Occipital lobe (tissue), 3 donors: ENCODE measurements at places on chromosomes 6 and 20. TPM values are rescaled to one million over a fixed set of nuclear protein-coding genes. Genes with fewer than 3 reads are reported as not detected.

Gene HLA-DRB1
- 0.16 TPM for total RNA-seq

Gene ZNF217
- total RNA-seq, result 7.3 TPM

- no peak for DNase-seq
Observed at GRCh38 chr6:133286765-133287164, 45.6 kb downstream of the EYA4 start.

DNA sequence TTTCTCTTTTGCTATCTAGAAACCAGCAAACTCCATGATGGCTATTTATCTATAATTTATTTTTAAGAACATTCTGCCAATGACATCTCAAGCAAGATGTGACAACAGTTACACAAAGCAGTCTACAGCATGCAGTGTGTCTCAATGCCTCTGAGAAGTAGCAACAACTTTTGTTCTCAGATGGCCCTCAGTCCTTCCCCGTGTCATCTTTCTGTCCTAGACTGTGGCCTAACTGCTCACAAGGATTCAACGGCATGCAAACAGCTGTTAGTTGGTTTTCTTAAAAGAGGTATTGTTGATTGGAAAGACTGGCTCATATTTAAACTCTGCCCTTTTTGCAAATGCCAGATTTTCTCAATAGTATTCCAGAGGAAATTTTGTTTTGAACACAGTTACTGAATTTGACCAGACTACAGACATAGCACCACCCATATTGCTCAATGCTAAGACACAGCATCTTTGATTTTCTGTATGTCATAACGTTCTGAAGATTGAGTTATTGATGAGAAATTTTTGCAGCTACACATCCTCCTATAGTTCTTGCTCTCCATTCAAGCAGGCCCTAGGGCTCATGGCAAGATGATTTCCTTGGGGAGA lies 26.1 kb upstream of the F13A1 start:
- DNase-seq, result no peak

DNA sequence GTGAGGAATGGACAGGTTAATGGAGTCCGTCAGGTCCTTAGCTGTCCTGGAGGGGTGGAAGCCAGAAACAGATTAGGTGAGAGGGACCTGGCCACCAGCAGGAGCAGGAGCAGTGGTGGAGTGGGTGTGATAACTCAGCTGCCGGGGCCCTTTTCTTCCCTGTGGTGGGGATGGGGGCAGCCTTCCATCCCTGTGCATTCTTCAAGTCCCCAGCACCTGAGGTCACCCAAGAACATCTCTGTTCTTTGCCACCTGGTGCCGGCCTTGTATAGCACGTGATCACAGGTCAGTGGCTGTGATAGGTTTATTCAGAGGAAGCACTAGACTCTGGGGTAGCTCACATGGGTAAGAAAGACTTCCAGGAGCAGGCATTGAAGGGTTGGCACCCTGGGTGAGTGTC lies 16.6 kb downstream of the ERGIC3 start:
- no peak for DNase-seq

DNA sequence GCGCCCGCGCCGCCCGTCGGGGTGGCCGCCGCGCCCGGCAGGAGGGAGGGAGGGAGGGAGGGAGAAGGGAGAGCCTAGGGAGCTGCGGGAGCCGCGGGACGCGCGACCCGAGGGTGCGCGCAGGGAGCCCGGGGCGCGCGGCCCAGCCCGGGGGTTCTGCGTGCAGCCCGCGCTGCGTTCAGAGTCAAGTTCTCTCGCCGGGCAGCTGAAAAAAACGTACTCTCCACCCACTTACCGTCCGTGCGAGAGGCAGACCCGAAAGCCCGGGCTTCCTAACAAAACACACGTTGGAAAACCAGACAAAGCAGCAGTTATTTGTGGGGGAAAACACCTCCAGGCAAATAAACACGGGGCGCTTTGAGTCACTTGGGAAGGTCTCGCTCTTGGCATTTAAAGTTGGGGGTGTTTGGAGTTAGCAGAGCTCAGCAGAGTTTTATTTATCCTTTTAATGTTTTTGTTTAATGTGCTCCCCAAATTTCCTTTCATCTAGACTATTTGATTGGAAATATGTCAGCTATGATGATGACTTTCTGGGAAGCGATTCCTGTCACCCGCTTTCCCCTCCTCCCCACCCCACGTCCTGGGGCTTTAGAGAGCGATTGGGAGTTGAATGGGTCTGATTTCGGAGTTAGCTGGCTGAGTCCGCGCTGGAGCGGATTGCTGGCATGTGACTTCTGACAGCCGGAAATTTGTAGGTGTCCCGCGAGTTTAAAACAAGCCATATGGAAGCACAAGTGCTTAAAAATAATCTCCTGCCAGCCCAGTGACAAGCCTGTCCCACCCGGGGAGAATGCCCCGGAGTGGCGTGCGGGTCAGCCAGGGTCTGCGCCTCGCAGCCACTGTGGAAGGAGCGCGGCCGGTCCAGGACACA lies 1.1 kb downstream of the ESR1 start:
- no peak for DNase-seq

Gene TSBP1
- not detected for total RNA-seq

DNA sequence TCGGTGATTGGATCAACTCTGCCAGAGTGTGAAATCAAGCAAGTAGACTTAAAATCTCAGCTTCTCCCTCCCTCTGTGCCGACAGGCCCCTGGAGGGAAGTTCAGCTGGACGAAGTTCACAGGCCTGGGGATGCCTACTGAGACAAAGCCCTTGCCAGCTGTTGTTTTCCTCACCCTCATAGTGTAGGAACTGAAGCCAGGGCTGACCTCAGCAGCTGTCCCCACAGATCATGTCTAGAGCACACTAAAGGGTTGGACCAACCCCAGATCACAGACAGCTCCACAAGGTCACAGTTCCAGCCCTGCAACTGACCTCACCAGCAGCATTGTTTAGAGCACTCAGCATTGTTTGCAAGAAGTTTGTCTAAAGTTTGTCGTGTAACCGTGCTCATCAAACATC lies 261.9 kb upstream of the ECI2 start:
- DNase-seq, result no peak

DNA sequence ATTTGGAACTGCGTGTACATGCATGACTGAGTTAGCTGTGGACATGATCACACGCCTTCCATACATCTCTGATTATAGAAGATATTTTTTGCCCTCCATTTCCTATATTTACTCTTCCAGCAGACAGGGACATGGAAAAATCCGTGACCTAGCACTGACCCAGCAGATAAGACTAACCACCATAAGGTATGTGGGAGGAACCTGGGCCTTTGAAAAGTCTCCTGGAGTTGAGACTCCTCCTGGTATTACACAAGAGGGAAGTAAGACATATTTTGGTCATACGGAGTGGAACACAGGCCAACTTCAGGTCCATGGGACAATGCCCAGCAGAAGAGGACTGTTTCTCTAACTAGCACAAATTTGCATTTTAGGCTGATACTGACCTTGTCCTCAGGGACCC lies 13.7 kb upstream of the SIRPB1 start:
- DNase-seq, result no peak

- DNase-seq, result no peak
Observed at GRCh38 chr20:58147628-58148370, 80.7 kb downstream of the ANKRD60 start.

DNA sequence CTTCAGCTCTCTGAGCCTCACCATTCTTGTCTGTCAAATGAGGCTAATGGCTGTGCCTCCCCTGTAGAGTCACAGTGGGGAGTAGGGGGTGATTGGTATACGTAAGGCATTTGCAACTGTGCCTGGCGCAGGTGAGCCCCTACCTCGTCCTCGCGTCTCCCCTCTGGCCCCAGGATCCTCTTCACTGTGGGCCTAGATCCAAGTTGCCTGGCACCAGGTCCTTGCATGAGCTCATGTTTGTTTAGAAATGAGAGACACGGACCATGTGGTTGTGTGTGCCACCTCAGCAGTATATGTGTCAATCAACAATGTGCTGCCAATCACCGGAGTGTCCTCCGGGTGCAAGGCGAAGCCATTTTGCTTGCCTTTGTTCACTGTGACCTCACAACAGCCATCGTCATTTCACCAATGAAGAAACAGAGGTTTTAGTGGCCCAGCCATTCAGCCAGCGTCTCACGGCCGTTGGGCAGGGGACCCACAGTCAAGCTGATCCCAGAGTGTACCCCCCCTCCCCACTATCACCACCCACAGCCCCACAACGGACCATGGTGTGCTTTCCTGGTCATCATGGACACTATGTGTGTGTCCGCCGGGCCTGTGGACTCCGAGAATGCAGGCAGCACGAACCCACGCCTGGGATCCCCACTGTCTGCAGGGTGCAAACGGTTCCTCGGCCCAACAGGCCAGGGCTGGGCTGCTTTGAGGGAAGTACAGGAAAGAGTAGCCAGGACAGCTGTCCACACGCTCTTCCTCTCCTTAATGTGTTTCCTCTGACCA lies 35.9 kb upstream of the STX16 start:
- no peak for DNase-seq

Gene UST
- 48.5 TPM for total RNA-seq

GRCh38 chr6:25851961-25852360 lies 20.1 kb upstream of the SLC17A1 start:
- DNase-seq, result no peak

DNA sequence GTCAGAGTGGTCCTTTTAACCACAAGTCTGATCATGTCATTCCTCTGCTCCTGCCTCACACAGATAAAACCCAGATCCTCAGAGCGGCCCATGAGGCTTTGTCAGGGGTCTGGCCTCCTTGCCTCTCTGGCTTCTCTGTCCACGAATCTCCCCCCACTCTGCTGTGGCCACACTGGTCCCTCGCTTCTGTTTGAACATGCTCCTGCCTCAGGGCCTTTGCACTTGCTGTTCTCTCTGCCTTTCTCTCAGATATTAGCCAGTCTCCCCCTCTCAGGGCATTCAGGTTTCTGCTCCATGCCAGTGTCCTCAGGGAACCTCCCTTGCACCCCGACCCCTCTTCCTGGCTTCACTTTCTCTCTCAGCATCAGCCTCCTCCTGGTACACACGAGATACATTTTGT lies 518.5 kb downstream of the PREX1 start:
- no peak for DNase-seq

Gene ARFGEF3
- total RNA-seq, result 65.7 TPM

Gene TOX2
- 0.31 TPM for total RNA-seq

DNA sequence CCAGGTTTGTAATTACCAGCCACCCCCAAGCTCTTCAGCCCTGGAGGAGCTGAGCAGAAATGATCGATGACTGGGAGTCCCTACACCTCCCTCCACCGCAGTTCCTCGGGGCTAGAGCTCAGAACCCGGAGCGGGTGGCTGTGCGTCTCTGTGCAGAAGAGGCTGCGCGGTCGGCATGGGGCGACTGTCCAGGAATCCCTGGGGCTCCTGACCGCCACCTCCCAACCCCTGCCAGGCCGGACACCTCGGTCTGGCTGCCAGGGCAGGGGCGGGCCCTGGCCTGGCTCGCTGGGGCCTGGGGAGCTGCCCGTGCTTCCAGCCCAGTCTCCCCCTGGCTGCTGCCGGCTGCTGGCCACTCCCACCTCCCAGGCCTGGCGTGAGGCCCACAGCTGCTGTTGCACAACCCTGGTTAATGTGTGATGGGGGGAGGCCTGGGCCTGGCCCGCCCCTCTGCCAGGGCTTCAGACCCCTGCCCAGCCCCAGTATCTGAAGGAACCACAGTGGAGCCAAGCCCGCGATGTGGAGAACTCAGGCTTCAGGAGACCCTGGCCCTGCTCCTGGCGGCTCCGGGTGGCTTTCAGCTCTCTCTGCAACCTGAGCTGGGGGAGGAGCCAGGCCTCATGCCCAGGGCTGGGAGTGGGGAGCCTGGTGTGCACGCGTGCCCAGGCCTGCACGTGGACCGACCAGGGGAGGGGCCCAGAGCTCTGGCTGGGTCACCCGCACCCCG lies 1.2 kb downstream of the SLC2A4RG start:
- peak; percentile 40 for DNase-seq

- no peak for DNase-seq
Observed at GRCh38 chr6:20497216-20498040, 36.8 kb upstream of the CDKAL1 start.

Gene NAPB
- 96.5 TPM for total RNA-seq

DNA sequence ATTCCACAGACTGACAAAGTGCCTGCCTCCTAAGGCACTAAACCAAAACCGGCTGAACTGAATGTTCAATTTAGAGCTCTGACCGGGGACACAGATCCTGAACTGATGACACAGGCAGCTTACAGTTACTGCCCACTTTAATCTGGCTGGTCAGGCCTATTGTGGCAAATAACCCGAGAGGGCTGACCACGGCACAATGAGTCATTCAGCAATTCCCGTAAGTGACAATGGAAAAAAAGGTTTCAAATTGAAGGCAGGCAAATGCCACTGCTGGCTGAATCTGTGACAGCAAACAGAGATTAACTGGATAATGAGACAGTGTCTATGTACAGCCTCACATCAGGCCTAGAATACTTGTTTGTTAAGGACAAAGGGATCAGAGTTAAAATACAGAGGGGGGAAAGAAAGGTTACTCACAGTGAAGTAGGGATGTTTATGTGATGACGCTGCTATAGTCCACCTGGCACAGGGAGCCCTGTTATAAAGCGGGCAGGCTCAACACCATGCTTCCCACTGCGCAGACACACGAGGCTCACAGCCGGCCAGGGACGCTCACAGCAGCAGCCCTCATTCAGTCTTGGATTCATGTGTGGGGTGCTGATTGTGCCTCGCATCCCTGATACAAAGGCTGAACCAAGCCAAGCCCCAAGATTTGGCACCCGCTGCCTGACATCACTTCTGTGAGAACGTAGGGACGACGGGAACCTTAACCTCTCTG lies 54.4 kb downstream of the RTN4IP1 start:
- peak; percentile 40 for DNase-seq
